ENCODE measurements at places on chromosomes 1 and 21.

DNA sequence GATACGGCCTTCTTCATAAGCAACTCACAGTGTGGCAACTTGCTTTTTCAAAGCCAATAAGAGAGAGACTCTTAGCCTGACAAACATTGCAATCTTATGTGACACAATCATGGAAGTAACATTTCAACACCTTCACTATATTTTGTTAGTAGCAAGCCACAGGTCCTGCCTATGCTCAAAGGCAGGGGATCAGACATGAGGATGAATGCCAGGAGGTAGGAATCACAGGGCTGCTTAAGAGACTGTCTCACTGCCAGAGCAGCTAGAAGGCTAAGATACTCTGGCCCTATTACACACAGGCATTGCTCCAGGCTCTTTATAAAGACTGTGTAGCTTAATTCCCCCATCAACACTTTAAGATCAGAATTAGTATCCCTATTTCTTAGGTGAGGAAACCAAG lies 236.2 kb upstream of the KAZN start:
- DNase-seq: no peak

GRCh38 chr1:19765623-19766022 lies 34.1 kb downstream of the TMCO4 start:
- DNase-seq: no peak

- no peak for DNase-seq
Observed at GRCh38 chr1:112439592-112439991, 43.6 kb downstream of the CTTNBP2NL start.

DNA sequence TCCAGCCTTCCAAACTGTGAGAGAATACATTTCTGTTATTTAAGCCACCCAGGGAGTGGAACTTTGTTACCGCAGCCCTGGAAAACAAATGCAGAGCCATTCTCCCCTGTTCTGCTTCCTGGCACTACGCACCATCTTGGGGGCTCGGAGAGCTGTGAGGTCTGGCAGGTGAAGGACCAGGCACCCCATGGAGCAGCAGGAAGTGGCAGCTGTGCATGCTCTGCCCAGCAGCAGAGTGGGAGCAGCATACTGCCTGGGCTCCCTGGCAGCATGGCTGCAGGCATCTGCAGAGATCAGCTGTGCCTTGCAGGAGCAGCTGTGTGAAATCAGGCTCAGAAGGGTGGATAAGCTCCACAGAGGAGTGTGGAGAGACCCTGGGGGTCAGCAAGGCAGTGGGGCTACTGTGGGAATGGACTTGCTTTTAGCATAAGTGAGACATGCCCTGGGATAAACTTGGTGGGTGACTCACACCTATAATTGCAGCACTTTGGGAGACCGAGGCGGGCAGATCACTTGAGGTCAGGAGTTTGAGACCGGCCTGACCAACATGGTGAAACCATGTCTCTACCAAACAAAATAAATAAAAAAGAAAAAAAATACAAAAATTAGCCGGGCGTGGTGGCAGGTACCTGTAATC lies 17.7 kb upstream of the ZSCAN20 start:
- no peak for DNase-seq

DNA sequence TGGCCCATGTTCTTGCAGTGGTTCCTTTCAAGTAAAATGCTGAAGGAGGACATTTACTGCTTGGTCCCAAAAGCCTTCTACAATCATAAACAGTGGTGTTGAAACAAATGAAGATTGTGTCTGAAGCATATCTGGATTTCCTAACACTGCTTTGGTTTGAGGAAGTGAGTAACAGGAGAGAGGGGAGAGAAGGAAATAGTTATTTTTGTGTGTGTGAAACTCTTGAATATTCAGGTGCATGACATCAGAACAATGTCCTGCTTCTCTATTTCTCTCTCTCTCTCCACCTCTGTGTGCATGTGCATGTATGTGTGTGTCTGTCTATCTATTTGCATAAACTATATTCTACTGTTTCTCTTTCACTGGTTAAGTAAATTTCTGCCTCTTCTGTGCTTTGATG lies 61.4 kb upstream of the TNFSF18 start:
- no peak for DNase-seq

- DNase-seq: no peak
Observed at GRCh38 chr1:166843769-166844596, 4.7 kb downstream of the POGK start.

DNA sequence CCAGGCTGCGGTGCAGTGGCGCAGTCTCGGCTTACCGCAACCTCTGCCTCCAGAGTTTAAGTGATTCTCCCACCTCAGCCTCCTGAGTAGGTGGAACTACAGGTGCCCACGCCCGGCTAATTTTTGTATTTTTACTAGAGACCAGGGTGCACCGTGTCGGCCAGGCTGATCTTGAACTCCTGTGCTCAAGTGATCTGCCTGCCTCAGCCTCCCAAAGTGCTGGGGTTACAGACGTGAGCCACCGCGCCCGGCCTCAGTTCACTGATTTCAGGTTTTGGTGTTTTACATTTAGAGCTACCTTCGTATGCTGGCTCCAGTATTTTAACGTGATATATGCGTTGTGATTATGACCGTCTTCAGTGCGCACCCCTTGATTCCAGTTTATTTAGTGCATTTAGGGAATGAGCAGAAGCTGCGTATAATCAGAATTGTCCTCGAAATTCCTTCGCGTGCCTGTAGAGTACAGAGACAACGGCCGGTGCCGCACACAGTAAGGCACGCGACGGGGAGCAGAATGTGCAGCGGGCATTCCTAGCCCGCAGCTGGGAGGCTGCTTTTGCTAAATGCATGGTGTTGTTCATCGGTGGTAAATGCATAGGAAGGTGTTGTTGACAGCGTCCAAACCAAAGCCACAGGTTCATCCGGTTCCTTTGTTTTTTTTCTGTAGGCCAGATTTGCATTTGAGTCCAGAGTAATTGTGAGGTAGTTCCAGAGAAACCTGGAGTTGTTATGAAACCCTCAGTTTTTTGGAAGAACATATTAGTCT lies 48.9 kb upstream of the DIP2A start:
- DNase-seq: no peak

- DNase-seq: no peak
Observed at GRCh38 chr1:177514207-177514606, 343.4 kb downstream of the BRINP2 start.

DNA sequence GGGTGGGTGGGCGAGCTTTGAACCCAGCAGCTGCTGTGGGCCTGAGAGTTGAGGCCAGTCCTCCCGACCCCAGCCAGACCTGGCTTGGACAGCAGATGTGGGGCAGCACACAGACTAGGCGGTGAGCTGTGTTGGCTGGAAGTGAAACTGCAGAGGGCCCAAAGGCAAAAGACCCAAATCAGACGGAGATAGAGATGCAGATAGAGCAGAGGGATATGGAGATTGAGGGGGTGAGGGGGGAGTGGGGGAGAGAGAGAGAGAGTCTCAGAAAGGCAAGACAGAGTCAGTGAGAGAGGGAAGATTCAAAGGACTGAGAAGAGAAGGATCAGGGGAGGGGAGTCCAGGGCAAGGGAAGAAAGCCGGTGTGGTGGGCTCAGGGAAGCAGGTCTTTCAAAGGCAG lies 17.0 kb upstream of the POU3F1 start:
- DNase-seq: no peak

DNA sequence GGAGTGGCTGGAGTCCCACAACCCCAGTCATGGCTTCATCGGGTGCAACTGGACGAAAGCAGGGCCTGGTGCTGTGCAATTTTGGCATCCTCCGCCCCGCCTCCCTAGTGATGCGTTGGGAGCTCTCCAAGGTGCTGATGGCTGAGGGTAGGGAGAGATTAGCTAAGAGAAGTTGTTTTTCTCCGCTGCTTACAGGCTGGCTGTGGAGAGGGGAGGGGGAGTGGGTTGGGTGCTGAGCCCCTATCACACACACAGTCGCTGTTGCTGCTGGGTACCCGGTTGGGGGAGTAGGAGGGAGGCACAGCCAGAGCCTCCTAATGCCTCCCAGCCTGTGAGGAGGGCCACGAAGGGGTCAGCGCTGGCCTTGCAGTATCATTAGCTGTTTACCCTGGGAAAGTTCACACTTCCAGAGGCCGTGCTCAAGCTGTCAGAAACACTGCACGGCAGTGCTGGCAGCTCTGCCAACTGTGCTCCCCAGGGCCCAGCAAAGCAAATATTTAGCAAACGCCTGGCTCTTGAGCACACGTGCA lies 110.0 kb downstream of the GRIK3 start:
- no peak for DNase-seq

GRCh38 chr1:59184365-59184905 lies 112.5 kb upstream of the FGGY start:
- DNase-seq: no peak

GRCh38 chr1:115320377-115320776 lies 17.7 kb downstream of the NGF start:
- no peak for DNase-seq

Data from NCI-H1105 treated with DMSO at 0.1 percent for 48 hours (cell line).